Fibroblast of the conjunctiva (primary cell): ENCODE measurements at places on chromosomes 6 and 20.
A peak's percentile ranks its signal among the peaks of the same experiment; 100 is the strongest.

DNA sequence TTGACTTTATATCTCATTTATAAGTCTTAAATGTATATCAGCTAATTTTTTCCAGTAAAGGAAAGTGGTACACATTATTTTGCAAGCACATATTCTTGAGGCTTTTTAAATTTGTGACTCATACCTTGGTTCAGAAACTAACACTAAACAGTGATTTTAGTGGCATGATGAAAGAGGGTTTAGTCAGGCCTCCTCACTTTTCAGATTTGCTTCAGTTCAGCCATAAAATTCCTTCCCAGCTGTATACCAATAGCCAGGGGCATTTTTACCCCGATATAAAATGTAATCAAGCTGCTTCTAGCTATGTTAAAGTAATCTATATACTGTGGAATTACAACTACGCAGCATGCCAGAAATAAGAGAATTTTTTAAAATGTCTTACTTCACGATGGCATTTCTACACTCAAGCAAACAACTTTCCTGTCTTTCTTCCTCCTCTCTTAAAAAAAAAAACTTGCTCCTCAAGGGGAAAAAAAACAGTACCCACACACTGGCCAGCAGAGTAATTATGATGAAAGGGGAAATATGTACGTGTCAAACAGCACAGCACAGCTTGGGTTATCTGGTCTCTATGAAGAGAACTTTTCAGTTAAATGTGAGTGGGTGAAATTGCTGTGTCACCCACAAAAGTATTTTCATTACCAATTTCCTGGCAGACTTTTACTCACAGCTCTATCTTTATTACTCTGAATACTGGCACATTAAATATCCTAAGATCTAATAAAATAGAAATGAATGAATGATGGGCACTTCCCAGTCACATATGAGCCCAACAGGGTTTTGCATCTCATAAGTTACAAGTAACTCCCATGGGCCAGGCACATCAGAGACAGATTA is 244.8 kb upstream of the TENT5A start:
- DNase-seq: peak; percentile 80

GRCh38 chr6:42156638-42157037 is 14.2 kb upstream of the C6orf132 start:
- no peak for DNase-seq

DNA sequence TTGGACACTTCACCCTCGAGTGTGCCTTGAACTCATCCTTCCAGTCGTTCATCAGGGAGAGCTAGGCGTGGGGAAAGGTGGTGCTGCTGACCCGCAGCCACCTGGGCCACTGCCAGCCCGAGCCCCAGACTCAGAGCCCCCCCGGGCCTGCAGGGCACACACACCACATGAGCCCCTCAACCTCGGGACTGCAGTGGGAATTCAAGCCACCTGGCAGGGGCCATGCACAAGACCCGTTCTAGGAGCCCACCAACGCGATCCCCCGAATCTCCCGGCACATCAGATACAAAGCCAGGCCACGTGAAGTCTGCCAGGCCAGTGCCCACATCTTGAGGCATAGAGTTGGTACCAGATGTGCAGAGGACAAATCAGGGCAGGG is 2.8 kb downstream of the ZNF512B start:
- no peak for DNase-seq

GRCh38 chr6:158041788-158042187 is 60.1 kb downstream of the SYNJ2 start:
- no peak for DNase-seq

- no peak for DNase-seq
These were observed 145.9 kb downstream of the SYCP2 start for GRCh38 chr20:59787538-59787890.

- DNase-seq: no peak
These were observed 88.3 kb downstream of the NINL start for GRCh38 chr20:25496968-25497401.

DNA sequence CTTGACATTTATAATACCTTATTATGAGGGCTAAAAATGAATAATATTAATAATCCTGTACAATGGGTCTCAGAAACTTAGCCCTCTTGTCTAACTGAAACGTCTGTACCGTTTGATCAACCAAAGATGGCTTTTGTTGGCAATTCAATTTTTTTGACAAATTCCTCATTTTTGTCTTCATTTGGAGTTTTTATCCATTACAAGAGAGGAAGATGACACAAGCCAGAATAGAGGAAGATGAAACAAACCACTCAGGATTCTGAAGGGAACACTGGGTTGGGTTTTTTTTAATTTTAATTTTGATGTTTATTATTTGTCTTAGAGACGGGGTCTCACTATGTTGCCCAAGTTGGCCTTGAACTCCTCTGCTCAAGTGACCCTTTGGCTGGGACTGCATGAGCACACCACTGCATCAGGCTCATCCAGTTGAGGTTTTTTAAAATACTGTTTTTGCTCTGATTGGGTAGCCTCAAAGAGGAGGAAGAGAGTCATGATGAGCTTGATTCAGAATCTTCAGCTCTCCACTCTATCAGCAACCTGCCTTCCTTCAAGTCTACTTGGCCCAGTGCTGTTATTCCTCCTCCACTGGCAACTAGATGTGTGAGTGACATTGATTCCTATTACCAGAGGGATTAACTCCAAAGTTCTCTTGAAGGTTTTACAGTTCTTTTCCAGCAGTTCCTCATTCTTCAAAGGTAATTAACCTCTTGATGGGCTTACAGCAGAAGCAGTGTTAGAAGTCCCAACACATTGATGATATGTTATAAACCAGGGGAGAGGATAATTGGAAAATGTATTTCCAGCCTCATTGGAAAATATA is 71.3 kb downstream of the ATXN1 start:
- no peak for DNase-seq

DNA sequence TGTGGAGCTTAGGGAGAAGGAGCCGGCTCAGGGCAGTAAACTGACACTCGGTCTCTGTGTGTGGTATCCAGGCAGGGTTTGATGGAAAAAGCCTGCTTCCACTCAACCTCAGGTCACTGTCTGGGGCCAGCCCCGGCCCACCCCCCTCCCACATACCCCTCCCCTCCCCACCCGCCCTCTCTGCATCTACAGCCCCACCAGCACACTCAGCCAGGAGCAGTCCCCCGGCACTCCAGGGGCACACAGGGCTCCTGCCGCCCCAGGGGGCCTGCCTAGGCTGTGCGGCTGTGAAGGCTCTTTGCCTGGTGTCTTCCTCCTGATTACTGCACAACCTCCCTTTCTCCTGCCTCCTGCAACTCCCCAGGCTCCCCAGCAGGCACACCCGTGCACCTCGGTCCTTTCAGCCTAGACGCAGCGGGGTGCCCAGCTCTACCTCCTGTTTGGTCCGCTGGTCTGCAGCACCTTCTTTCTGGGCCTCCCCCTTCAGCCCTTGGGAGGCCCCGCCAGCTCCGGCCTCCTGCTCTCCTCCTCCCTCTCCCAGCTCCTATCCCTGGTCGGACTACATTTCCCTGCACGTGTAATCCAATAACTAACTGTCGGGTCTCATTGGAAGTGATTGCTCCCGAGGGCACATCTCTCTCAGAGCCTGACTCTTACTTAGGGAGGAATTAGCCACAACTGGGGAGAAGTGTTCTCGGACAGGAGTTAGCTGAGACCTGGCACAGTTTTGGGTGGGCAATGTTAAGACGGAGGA is 1.3 kb upstream of the FOXF2 start:
- no peak for DNase-seq

DNA sequence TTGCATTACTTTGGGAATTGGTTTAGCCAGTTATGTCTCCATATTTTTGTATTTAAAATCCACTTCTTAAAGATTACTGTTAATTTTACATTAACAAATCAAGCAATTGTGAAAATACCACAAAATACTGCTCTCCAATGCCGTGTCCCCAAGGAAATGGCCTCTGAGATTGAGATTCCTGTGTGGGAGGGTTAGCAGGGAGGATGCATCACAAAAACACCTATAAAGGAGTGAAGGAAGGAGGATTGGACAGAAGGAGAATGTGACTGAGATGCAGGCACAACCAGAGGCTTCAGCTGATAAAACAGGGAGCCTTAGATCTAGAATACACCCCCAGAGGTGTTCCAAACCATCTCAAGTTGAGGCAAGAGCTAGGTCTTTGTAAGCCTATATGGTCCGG is 34.2 kb upstream of the NKAIN2 start:
- no peak for DNase-seq

DNA sequence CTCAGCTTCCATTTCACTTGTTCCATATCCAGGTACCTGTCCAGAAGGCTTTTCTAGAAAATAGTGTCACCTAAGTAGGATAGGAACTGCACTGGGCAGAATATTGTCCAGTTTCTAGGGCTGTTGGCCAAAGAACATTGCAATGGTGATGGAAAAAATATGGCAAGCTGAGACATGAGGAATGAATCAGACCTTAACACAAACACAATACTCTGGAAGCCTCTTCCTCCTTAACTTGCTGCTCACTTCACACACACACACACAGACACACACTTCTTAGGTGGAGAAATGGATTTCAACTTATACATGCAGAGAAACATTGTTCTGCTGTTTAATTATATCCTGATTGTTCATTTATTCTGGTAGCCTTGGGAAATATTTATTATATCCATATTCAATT is 203.0 kb upstream of the RGS17 start:
- no peak for DNase-seq

DNA sequence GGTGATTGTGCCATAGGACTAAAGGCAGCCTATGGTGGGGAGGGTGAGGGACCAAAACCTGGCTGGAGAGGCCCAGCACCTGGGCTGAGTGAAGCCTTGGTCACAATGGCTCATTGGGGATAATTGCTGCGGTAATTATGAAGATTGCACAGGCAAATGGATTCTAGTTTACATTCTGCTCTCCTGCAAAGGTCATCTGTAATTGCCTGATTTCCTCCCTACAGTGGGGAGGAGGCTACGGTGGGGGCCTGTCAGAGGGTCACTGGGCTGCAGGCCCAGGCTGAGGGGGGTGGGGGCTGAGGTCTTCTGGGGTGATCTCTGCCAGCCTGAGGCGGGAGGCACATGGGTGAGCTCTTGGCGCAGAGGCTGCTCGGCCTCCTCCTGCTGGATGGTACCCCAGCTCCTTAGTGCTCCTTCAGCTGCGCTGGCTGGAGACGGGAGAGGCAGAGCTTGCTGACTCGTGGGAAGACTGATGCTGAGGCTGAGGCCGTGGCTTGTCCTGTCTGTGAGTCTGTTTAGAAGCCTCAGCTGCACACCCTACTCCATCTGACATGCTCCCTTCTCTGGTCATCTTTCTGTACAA is 30.3 kb downstream of the PACSIN1 start:
- no peak for DNase-seq

- DNase-seq: no peak
These were observed 131.6 kb downstream of the UTRN start for GRCh38 chr6:144416773-144417172.

- DNase-seq: no peak
These were observed 2.2 kb downstream of the MDFI start for GRCh38 chr6:41640426-41640825.

DNA sequence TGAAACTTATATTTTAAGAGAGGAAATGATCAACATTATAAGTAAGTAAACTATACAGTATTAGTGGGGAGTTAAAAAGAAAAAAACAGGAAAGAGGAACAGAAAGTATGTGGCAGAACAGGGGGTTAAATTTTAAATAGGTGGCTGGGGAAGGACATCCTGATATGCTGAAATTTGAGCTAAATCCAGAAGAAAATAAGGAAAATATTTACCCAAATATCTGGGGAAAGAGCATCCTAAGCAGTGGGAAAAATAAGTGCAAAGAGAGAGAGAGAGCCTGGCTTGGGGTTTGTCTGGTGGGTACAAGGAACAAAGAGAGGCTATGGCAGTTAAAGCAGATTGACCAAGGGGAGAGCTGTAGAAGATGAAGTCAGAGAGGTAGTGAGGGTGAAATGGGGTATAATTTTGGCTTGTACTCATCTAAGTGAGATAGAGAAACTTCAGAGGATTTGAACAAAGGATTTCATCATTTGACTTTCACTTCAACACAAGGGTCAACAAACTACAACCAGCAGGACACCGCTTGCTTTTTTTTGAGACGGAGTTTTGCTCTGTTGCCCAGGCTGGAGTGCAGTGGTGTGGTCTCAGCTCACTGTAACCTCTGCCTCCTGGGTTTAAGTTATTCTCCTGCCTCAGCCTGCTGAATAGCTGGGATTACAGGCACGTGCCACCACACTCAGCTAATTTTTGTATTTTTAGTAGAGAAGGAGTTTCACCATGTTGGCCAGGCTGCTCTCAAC is 328.4 kb upstream of the CNR1 start:
- DNase-seq: no peak

GRCh38 chr6:40556881-40557280 is 30.3 kb downstream of the LRFN2 start:
- no peak for DNase-seq

DNA sequence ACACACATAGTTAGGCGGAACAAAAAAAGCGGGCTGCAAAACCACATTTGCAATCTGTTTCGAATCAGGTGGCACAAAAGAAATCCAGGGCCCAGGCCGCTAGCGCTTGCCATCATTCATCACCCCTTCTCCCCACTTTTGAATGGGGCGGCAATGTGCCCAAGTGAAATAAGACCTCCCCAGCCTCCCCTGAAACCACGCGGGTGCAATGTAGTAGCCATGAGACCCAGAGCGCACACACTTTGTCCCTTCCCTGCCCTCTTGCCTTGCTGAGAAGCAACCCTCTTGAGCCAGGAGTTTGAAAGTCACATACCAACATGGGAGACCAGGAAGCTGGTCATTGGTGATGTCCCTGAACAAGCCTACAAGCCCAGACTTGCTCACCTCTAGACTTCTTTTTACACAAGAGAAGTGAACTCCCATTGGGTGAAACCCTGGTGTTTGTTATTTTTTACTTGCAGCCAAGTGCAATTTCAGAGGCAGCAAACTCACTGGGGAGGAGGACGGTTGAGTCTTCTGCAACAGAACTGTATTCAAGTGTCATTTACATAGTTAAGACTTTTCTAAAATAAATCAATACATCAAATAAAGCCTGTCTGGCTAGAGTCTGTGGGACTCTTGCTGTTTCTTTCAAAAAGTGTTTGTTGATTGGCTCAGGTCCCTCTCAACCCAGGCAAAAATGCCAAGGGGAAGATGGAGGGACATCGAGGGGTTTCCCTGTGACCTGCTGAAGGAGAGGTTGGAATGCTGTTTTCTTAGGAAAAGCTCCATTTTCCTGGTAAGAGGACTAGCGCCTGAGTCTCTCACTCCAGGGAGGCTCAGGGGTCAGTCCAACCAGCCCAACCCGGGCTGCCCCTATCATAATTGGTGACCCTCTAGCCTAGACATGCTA is 138.1 kb upstream of the PTPN1 start:
- DNase-seq: no peak

GRCh38 chr20:20407891-20408805 is 40.2 kb downstream of the INSM1 start:
- peak; percentile 10 for DNase-seq

DNA sequence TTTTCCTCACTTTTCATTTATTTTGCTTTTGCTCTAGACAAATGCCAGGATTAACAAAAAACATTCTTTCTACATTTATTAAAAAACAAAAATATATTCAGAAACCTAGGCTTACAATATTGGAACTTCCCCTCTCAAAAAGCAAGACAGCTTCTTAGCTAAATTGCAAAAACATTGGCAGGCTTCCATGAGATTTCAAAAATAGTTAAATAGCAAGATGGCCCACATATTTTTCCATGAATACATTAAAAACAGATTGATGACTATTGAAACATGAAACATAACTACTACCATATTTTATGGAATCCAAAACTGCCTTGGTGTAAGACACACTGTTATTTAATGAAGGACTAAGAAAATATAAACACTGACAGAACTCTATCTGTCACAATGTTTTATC is 92.0 kb downstream of the LY86 start:
- DNase-seq: no peak

GRCh38 chr20:59253779-59254319 is 46.6 kb upstream of the EDN3 start:
- no peak for DNase-seq
